ENCODE measurements at places on chromosomes 1 and 21. TPM values are rescaled to one million over a fixed set of nuclear protein-coding genes. Genes with fewer than 3 reads are reported as not detected.

FNDC5 gene
- 5.8 TPM for total RNA-seq

KRTCAP2 gene
- 191 TPM for total RNA-seq

CYYR1 gene
- total RNA-seq, result 6.2 TPM

IVL gene
- not detected for total RNA-seq

NPHS2 gene
- not detected for total RNA-seq

LRRC3 gene
- total RNA-seq, result 7.3 TPM

CACNA1S gene
- not detected for total RNA-seq

WDR64 gene
- 0.07 TPM for total RNA-seq

TMED5 gene
- 119 TPM for total RNA-seq

ATAD3C gene
- 0.10 TPM for total RNA-seq

ASTN1 gene
- 1.1 TPM for total RNA-seq

TRMT1L gene
- 23.1 TPM for total RNA-seq

DNA sequence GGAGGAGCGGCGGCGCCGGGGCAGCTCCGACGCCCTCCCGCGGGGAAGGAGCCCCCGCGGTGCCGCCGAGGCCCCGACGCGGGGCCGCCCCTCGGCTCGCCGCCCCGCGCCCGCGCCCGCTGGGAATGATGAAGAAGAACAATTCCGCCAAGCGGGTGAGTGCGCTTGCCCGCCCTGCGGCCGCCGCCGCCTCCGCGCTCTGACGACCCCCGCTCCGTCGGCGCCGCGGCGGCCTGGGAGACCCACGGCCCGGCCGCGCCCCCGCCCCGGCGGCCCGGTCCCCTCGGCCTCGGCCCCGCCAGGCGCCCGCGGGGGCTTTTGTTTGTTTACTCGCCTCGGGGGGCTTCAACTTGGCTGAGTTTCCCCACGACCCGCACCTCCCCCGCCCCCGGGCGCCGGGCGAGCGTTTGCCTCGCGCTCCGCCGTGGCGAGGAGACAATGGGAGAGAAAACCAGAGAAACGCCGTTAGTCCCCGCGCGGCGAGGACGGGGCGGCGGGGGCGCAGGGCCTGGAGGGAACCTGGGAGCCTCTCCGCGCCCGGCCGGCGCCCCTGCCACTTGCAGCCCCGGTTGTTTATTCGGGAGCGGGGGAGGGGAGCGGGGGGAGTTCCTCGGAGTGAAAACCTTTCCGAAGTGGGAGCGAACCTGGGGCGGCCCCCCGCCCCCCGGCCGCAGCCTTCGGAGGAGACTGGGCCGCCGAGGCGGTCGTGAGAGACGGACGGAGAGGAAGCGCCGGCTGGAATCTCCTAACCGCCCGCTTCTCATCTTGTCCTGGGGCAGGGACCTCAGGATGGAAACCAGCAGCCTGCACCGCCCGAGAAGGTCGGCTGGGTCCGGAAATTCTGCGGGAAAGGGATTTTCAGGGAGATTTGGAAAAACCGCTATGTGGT is 661 bp downstream of the PLEKHO1 start:
- H3K4me3 ChIP-seq, result peak overlapping the region; percentile 92
- H3K36me3 ChIP-seq, result no peaks in the 10 kb centered on the region
- peak; percentile 52 for DNase-seq
- H3K27me3 ChIP-seq, result peaks cover 6% of the 10 kb centered on the region
- peak overlapping the region; percentile 88 for H3K27ac ChIP-seq

- no peak overlapping the region for H3K27ac ChIP-seq
- peaks cover 32% of the 10 kb centered on the region for H3K27me3 ChIP-seq
- DNase-seq, result no peak
- H3K4me1 ChIP-seq, result no peaks in the 10 kb centered on the region
- no peak overlapping the region for H3K4me3 ChIP-seq
- no peaks in the 10 kb centered on the region for H3K36me3 ChIP-seq
These were observed 216.6 kb upstream of the CSF3R start for GRCh38 chr1:36699113-36699911.

DNA sequence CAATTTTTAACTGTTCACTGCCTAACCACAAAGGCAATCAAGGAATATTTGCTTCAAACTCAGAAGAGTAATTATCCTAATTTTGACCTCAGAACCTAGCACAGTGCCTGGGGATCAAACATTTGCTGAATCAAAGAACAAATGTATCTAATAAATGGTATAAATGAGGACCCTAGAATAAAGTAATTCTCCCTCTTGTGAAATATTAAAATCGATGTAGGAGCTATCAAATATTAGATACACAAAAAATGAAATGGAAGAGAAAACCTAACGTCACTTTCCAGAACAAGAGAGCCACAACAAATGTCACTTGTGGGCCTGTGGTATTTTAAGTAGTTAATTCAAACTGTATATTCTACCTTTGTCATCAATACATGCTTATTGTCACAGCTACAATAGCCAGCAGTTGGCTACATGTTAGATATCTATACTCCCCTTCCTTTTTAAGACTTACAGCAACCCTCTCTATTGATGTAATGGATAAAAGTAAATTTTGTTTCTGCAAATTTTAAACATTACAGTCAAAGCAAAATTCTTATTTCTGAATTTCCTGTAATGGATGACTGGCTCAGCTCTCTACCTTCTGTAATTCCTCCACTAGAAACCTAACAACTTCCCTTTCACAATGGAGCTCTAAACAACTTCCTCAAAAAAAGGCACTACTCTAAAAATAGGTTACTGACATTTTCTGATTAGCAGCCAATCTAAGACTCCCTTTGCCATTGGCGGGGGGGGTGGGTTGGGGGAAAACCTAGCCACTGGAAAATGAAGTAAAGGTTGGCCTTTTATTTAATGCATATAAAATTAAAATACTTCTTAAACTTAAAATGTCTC is 37.6 kb downstream of the PUM1 start:
- DNase-seq, result no peak
- peaks cover 12% of the 10 kb centered on the region for H3K4me1 ChIP-seq
- H3K27me3 ChIP-seq, result no peaks in the 10 kb centered on the region
- no peak overlapping the region for H3K27ac ChIP-seq

DNA sequence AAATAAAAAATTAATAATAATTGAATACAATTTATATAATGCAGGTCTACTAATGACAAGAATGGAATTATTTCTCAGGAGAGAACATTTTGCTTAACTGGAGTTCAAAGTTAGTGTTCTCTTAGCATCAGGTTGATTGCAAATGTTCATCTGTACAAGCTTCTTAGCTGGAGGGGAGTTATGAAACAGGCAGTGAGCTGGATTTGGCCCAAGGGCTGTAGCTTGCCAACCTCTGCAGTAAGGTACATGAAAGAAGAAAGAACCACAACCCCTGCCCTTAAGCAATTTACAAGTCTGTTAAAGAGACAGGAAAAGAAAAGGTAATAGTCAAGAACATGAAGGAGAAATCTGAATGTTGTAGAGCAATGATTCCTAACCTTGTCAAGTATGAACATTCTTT is 17.0 kb downstream of the LPGAT1 start:
- H3K27ac ChIP-seq, result no peak overlapping the region
- no peaks in the 10 kb centered on the region for H3K4me1 ChIP-seq
- H3K36me3 ChIP-seq, result no peaks in the 10 kb centered on the region
- H3K27me3 ChIP-seq, result no peaks in the 10 kb centered on the region
- H3K4me3 ChIP-seq, result no peak overlapping the region

- peaks cover 19% of the 10 kb centered on the region for H3K4me1 ChIP-seq
- H3K36me3 ChIP-seq, result no peaks in the 10 kb centered on the region
These were observed 44.3 kb downstream of the S1PR1 start for GRCh38 chr1:101280942-101281654.

- H3K36me3 ChIP-seq, result no peaks in the 10 kb centered on the region
- no peaks in the 10 kb centered on the region for H3K4me1 ChIP-seq
- H3K27me3 ChIP-seq, result no peaks in the 10 kb centered on the region
These were observed 8.7 kb downstream of the C4BPA start for GRCh38 chr1:207112616-207113296.

DNA sequence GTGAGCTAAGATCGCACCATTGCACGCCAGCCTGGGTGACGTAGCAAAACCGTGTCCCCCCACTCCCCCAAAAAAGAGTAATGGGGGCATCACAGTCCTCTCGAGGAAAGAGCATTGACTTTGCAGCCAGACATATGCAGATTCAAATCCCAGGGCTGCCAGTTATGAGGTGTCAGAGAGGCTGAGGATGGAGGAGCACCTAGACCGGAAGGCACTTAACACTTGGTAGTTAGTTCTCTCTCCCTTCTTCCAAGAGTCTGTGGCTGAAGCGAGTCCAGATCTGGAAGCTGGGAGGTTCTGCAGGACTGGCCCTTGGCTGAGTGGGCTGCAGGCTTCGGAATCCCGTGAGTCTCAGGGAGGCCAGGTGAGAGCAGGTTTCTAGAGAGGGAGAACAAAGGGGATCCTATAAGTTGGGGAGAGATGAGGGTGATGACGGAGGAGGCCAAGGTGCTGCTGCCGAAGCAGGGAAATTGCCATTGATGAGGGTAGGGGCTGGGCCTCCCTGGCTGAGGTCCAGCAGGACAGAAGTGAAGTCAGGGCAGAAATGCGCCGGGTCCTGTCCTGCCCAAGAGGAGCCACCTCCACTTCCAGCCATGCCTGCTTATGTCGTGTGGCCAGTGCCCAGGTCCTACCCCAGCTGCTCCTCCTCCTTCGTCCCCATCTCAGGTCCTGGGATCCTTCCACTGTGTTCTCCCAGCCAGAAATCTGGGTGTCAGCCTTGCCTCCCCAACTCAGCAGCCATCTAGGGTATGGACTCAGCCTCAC is 13.3 kb upstream of the SPOCD1 start:
- no peaks in the 10 kb centered on the region for H3K36me3 ChIP-seq
- no peak overlapping the region for H3K4me3 ChIP-seq
- no peak overlapping the region for H3K27ac ChIP-seq

- H3K4me1 ChIP-seq, result no peaks in the 10 kb centered on the region
- no peaks in the 10 kb centered on the region for H3K36me3 ChIP-seq
- no peak overlapping the region for H3K4me3 ChIP-seq
These were observed 151.1 kb downstream of the ZNF281 start for GRCh38 chr1:200258447-200259375.

DNA sequence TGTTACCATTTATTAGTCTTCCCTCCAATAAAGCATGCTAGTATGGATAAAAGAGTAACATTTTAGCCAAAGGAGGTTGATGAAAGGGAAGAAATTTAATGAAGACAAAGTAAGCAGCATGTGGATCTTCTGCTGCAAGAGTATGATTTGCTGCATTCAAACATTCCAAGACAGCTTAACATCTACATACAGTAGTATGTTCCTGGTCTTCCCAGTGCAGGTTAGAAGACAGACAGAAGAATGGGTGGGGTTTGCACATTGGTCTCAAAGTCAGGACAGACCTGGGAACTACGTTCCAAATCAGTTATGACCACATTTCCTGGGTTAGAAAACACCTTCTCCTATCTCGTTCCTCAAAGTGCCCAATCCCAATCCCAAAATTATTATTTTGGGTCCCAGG is 43.3 kb downstream of the PUM1 start:
- no peaks in the 10 kb centered on the region for H3K27me3 ChIP-seq
- DNase-seq, result no peak
- H3K36me3 ChIP-seq, result no peaks in the 10 kb centered on the region

- DNase-seq, result peak; percentile 7
- H3K27ac ChIP-seq, result peak overlapping the region; percentile 77
- H3K4me3 ChIP-seq, result no peak overlapping the region
- no peaks in the 10 kb centered on the region for H3K27me3 ChIP-seq
- peaks cover 12% of the 10 kb centered on the region for H3K4me1 ChIP-seq
- H3K36me3 ChIP-seq, result no peaks in the 10 kb centered on the region
These were observed 73.3 kb downstream of the EVI5 start for GRCh38 chr1:92711473-92712165.

All from hepatocyte (in vitro differentiated cells).